Stimulated activated CD4-positive, alpha-beta T cell treated with anti-CD3 and anti-CD28 coated beads, Interleukin-15, amount 100 ng/mL, for 1 hour (primary cell): ENCODE measurements at places on chromosomes 4 and X.

DNA sequence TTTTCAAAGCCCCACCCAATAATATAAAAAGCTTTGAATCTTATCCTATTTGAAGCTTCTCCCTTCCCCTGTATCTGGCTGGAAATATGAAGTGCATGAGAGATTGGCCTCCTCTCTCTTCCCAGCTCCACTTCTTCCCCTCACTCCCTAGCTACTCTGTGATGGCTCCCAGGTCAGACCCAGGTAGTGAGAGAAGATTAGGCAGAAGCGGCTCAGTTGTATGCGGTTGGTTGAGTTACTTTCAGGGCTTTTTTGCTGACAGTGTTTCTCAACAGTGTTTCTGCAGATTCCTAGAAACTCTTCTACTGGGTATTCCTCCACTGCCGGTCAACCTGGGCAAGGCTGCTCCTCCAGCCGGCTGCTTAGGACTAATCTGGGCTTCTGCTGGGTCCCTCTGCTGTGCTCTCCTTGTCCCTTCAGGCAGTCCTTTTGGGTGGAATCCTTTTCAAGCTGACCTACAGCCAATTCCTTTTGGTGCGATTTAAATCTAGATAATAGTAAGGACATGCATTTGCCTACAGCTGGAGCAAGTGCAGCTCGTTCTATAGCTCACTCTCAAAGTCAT is 87.4 kb upstream of the SLC7A11 start:
- no peak for DNase-seq

- no peak for DNase-seq
Measured at GRCh38 chrX:121635141-121635540, 587.7 kb downstream of the GLUD2 start.

DNA sequence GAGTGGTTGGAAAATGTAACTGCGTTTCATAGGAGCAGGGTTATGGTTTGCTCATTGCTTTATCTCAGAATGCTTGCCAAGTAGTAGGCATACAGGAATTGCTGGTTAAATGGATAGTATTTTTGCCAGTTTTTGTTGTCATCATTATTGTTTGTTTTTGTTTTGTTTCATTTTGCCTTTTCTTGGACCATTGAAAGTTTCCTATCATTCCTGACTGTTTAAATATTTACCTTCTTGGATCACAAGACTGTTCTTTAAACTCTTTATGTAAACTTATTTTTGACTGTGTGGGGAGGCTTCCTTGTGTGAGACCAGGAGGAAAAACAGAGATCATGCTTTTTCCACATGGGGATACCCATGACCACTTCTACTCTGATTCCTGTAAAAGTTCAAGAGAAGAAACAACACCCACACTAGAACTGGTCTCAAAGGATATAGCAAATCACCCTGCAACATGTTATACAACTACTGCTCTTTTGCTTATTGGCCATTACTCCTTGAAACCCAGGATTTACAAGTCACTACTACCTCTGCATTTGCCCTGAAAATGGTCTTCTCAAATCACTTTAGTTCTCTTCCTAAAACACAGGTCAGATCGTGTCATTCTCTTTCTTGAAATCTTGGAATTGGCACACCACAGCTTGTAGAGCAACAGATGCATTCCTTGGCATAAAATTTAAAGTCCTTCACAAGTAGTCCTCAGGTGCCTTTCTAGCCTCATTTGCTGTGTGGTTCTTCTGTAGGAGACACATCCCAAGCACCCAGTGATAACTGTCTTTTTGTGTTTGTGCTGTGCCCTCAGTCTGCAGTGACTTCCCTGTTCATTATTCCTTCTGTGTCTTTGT is 51.3 kb downstream of the FNIP2 start:
- DNase-seq = no peak

DNA sequence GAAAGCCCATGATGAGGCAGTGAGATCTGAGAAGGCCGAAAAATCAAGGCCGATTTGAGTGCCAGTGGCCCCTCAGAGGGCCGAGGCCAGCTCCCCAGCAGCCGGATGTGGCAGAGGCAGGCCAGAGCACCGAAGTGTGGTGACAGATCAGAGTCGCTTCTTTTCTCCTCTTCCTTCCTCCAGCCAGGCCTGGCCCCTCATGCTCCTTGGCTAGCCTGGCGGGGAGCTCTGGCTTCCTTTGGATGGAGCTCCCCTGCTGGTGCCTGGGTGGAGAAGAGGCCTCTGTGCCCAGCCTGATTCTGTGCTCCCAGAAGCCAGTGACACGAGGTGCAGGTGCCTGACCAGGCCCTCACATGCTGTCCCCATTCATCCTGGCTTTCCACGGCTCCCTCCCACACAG is 127.2 kb upstream of the PABPC4L start:
- DNase-seq = no peak
